ENCODE measurements at places on chromosomes 7 and 10. TPM values are rescaled to one million over a fixed set of nuclear protein-coding genes. Genes with fewer than 3 reads are reported as not detected.

The SFTPD gene
- total RNA-seq = under 0.01 TPM

The ZNF487 gene
- 1.9 TPM for total RNA-seq

The TUBAL3 gene
- not detected for total RNA-seq

The TMEM229A gene
- total RNA-seq = not detected

The PRPS1L1 gene
- total RNA-seq = not detected

The NUTM2B gene
- total RNA-seq = 0.89 TPM

The HOXA7 gene
- total RNA-seq = 4.2 TPM

The MYL10 gene
- not detected for total RNA-seq

The STEAP1B gene
- 23.0 TPM for total RNA-seq

The GHRHR gene
- total RNA-seq = not detected

The TET1 gene
- 1.8 TPM for total RNA-seq

The EPHA1 gene
- total RNA-seq = 0.17 TPM
